ENCODE measurements at places on chromosomes 6 and 20.
A peak's percentile ranks its signal among the peaks of the same experiment; 100 is the strongest.

DNA sequence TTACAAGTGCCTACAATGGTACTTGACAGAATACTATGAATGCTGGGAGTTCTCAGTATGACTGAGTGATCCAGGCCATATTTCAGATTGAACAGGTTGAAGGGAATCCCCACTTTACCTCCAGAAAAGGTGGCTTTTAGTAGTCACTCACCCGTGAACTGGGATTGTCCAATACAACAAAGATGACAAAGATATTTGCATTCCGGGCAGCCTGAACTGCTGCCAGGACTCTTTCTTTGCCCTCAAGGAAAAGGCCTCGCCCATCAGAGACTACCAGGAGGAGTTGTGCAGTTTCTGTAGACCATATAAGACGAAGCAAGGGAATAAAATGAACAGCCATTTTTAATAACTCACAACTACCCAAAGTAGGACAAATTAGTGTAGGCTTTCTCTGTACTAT is 6.3 kb upstream of the LYRM2 start:
- no peak for DNase-seq

GRCh38 chr6:9606435-9607134 is 808.3 kb downstream of the TFAP2A start:
- DNase-seq, result no peak

- DNase-seq, result no peak
Measured at GRCh38 chr6:111119571-111120329, 32.4 kb downstream of the SLC16A10 start.

DNA sequence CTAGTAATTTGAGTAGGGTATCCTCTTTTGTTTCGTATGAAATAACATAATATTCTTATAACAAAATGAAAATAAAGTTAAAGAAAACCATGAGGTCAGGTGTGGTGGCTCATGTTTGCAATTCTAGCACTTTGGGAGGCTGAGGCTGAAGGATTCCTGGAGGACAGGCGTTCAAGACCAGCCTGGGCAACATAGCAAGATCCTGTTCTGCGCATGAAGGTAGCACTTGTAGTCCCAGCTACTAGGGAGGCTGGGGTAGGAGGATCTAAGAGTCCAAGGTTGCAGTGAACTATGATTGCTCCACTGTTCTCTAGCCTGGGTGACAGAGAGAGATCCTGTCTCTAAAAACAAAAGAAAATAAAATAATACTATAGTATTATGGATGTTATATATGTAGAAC is 145.6 kb downstream of the PDSS2 start:
- no peak for DNase-seq

DNA sequence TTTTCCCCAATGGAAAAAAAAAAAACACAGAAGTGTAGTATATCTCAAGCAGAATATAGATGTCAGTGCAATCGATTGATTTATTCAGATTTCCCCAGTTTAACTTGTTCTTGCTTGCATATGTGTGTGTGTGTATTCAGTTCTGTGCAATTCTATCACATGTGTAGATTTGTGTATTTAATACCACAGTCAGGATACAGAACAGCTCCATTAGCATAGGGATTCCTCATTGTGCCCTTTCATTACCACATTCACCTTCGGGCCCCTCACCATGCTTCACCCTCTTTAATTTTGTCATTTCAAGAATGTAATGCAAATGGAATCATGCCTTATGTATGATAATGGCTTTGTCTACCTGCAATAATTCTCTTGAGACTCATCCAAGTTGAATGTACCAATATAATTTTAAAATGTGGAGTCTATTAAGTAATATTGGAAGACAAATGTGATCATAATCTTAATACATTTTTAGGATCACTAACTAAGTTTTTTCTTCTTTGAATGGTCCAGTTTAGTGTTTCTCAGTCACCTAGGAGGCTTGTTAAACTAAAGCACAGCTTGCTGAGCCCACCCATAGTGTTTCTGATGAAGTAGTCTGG is 187.9 kb downstream of the TENT5A start:
- no peak for DNase-seq

- DNase-seq, result no peak
Measured at GRCh38 chr6:25583099-25583498, 68.9 kb upstream of the SCGN start.

GRCh38 chr6:9467741-9468140 is 947.1 kb downstream of the TFAP2A start:
- DNase-seq, result no peak

DNA sequence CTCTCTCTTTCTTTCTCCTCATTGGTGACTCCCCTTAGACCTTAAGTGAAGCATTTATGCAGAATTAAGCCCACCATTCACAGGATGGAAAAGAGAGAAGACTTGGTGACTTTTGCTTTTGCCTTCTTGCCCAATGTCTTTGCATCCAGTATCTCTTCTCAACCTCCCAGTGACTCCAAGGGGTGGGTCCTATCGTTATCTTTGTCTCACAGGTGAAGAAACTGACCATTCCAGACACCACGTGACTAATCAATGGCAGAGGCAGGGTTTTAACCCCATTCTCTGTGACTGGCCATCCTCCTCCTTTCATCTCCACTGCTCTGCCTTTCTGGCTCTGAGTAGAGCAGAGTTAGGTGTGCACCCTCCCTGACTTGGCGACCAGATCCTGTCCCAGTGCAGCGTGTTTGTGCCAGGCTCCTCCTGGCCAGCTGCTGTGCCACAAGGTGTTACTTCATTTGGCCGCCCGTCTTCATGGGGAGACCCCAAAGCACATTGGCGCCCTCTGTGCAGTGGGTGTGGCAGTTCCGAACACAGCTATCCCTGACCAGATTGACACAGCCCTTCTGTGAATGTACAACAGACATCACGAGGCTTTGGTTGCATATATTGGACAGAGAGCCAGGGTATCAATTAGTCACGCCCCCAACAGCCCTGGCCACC is 501.3 kb downstream of the CD83 start:
- DNase-seq, result no peak

GRCh38 chr20:20499439-20499838 is 131.5 kb downstream of the INSM1 start:
- no peak for DNase-seq

DNA sequence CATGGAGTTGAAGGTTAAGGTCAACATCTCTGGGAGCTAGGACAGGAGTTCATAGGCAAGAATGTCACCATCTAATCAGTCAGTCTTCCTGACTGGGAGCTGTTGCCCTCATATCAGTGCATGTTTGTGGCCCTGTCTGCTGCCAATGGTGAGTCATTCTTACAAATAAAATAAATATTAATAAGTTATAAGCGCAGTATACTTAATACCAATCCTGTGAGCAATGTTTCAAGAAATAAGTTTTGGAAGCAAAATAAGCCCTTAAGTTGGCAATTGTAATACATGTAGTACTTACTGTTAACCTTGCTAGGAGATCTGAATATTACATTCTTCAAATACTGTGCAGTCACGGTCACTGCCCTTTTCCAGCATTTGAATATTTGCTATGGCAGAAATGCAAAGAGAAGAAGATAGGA is 20.2 kb upstream of the MDGA1 start:
- DNase-seq, result no peak

GRCh38 chr20:41546535-41546934 is 71.6 kb downstream of the CHD6 start:
- no peak for DNase-seq

- DNase-seq, result peak; percentile 46
Measured at GRCh38 chr6:28943557-28944411, 20.0 kb upstream of the TRIM27 start.

- DNase-seq, result no peak
Measured at GRCh38 chr20:58004900-58005299, 223.6 kb downstream of the ANKRD60 start.

GRCh38 chr6:87922947-87923330 is 124.7 kb upstream of the SPACA1 start:
- DNase-seq, result no peak

DNA sequence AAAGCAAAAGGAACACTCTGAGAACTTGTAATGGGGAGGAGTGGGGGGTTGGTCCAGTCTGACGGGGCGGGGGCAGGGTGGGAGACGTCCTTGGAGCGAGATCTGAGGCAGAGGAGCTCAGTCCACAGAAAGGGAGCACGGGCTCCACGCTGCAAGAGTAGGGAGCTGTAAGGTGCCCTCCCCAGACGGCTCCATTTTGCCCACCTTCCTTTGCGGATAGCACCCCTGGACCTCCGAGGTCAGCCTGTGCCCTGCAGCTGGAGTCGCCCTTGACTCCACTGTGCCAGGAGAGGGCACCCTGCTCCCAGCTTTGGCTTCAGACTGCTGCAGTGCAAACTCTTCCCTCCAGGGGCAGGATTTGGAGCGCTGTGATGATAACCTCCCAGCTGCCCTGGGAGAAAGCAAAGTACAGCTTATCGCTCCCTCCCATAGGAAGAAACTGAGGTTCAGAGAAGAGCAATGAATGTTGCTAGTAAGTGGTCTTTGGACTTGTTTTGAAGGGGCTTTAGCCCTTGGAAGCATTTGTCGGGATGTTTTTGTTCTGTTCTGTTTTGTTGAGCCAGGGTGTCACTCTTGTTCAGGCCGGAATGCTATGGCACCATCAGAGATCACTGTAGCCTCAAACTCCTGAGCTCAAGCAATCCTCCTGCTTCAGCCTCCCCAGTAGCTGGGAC is 9.5 kb upstream of the AHCY start:
- DNase-seq, result peak; percentile 65

DNA sequence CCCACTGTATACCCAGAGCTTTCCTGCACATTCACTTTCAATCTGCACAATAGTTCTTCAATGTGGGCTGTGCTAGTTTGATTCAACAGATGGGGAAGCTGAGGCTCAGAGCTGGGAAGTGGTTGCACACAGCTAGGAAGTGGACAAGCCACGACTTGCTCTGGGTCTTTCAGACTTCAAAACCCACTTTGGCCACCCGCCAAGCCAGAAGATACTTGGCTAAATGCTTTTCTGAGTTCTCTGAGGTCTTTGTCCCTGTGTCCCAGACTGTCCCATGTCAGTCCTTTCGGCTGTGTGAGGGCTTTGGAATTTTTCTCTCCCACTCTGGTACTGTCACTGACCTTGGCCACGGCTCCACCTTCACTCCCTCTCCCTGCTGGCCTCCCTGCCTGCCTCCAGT is 10.6 kb downstream of the PDYN start:
- DNase-seq, result no peak

DNA sequence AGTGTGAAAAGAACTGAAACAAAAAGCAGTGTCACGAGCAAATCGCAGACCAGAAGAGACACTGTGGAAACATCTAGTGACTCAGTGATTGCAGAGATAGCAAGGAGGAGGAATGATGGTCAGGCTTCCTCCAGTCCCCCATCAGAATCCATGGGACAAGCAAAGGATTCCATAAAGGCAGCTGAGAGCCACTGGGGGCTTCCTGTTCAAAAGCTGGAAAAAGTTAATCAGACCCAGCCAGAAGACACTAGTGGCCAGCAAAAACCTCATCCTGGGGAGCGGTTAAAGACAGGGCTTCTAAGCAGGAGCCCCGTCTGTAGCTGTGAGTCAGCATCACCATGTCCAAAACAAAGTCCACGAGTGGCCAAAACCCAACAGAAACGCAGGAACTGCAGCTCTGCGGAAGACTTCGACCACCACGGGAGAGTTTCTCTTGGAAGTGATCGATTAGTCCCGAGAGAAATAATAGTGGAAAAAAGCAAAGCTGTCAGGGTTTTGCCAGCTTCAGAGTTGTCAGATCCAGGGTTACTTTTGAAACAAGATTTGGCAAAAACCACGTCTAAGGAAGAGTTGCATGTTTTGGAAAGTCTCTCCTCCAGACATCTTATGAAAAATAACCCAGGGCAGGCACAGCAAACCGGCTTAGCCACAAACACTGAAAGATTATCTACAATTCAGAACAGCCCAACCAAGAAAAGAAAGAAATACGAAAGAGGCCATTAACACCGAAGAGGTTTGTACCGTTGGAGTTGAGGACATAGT is 51.0 kb downstream of the JAG1 start:
- no peak for DNase-seq

- no peak for DNase-seq
Measured at GRCh38 chr6:120129228-120129627, 779.7 kb upstream of the MAN1A1 start.

DNA sequence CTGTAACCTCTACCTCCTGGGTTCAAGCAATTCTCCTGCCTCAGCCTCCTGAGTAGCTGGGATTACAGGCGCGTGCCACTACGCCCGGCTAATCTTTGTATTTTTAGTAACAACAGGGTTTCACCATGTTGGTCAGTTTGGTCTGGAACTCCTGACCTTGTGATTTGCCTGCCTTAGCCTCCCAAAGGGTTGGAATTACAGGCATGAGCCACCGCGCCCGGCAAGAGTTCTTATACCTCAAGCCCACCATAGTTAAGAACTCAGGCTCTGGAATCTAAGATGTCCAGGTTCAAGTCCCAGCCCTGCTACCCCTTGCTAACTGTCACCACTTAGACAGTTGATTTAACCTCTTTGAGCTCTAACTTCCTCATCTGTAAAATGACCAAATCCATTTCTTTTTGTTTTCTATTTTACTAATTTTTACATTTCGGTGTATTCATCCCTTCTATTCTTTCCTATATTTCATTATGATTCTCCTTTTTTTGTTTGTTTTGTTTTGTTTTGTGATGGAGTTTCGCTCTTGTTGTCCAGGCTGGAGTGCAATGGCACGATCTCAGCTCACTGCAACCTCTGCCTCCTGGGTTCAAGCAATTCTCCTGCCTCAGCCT is 104.8 kb upstream of the ZNF217 start:
- no peak for DNase-seq

- no peak for DNase-seq
Measured at GRCh38 chr6:160238278-160238711, 20.3 kb downstream of the SLC22A2 start.

- DNase-seq, result no peak
Measured at GRCh38 chr6:166221040-166221439, 53.4 kb upstream of the TBXT start.

DNA sequence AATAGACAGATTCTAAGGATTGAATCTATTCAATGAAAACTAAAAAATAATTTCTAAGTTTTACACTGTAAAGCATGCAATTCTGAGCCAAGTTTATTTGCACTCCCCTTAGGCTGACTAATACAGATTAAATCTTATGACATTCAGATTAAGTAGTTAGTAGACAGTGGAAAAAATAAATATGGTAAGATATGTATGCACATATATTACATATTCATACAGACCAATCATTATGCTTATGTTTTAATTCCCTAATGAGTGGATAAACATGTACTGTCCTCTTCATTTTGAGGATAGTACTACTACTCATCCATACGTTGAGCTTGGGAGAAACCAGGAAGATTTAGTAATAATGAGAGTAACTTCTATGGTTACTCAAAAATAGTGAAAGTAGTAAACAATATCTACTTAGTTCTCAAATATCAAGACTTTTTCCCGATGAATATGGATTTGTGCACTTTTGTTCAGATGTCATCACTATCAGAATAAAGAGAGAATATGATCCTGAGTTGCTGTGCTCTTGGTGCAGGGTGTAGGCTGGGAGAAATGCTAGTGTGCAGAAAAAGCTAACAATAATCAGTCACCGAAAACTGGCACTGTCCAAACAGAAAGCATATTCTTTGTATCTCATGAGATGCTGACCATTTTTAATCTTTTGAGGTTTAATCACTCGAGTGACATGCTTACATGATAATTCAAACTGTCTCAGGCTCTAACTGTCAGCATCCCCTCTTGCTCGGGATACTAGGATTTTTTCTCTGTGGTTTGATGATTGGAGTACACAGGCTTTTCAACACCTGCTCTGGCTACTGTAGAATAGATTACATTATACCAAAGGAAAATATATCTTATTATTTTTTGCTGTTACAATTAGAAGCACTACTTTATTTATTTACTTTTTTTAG is 111.6 kb downstream of the EPHA7 start:
- no peak for DNase-seq

- DNase-seq, result no peak
Measured at GRCh38 chr20:51354769-51355319, 187.7 kb downstream of the NFATC2 start.

- DNase-seq, result no peak
Measured at GRCh38 chr6:85676086-85676729, 33.5 kb upstream of the SYNCRIP start.
